ENCODE measurements at places on chromosomes 4 and X.

DNA sequence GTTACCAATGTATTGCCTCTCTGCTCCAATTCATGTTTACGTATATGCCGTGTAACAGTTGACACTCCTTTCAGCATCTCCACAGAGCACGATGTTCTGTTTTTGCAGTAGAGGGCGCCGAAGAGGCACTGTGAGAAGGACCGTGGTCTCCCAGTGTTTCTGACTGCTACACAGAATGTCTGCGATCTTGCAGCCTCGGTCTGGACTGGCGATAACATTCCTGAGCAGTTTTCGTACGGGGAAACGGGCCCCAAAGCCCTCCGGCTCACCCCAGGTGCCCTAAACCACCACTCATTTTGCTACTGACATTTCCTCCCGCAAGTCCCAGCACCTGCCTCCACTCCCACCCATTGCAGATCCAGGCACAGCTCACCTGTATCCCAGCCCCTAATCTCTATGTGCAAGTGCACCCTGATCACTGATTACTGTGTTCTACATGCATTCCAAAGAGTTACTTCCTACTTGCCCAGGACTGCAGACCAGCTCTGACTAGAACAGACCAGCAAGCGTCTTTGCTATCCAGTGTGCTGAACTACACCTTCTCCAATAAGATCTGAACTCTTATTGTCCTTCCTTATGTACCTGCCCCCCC, 12.4 kb upstream of the NFXL1 start:
- peak; percentile 86 for DNase-seq

DNA sequence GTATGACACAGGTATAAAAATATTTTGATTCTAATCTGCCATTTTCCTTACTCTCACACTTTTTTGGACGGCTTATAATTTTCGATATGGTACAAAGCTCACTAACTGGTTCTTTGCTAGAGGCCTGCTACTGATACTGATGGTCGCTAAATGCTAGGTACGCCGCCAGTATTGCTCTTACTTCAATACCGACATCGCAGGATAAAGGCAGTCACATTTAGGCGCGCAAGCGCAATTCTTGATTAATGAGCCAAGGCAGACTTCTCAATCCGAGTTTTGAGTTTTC, 557 bp upstream of the USP38 start:
- DNase-seq, result no peak

DNA sequence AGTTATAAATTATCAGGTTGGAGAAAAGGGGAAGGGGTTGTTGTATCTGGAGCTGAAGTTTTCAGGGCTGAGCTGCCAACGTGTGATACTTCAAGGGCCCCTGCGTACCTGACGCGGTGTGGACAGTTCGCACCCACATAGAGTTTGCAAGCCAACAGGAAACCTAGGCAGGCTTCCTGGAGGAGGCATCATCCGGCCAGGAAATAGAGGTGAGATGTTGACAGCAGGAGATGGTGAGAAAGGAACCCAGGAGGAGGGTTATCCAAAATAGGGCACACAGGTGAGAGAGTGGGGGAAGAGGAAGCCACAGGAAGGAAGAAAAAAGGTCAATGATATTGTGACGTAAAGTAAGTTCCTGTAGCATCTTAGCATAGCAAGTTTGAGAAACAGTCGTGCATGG, 127.2 kb downstream of the DHRSX start:
- no peak for DNase-seq

DNA sequence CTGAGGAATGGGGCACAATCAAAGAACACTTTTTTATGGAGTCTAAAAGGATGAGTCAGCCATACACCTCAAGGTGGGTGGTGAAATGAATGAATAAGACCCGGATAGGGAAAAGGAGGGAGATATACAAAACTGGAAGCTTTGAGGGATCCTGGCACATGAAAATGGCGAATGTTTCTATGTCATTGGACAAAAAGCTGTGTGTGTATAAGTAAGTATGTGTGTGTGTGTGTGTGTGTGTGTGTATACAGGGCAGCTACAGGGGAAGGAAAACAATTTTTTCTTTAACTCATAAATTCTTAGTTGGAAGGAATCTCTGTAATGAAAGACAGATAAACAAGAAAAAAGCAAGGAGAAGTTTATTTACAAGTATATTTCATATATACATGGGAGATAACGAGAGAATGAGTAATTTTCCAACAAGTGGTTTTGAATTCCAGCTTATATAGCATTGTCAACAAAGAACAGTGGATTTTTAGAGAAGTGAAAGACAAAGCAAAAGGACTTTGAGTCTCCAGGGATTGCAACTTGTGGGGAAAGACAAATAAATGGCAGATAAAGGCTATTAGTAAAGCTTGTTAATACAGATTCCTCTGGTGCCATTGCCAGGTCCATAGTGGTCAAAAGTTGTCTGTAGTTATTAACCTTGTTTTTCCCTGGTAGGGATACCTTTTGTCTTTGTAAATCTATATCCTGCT, 99.7 kb downstream of the MMRN1 start:
- DNase-seq, result peak; percentile 63

DNA sequence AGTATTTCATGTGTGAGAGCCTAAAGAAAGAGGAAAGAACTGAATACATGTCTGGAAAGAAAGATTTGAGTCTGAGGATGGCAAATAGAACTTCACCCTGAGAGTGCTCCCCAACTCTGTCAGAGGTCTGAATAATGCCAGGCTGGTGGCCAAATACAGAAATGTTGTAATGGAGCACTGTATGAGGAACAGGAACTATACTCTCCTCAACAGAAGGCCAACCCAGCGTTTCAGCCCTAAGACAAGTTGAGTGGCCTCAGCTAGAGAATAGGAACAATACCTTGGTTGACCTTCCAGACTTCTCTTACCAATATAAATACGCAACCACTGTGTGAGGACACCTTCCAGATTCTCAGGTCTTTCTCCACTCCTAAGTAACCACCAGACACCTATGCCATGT, 94.5 kb upstream of the STIM2 start:
- no peak for DNase-seq

DNA sequence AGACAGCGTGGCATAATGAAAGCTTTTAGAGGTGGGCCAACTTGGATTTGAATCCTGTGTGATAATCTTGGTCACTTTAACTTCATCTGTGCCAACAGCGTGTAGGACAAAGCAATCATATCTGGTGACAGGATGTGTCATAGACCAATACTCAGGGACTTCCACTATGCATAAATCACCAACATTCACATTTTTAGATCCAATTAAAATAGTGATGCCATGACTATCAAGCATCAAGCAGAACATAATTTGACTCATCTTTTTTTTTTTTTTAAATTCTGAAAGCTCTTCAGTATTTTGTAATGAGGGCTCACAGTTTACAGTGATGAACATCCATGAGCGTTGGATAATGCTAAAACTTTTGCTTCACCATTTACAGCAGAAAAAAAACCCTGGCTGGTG, 27.3 kb upstream of the RAPGEF2 start:
- DNase-seq, result no peak
